ENCODE measurements at places on chromosomes 11 and 22.

GRCh38 chr22:40368016-40368415, 2.4 kb upstream of the SGSM3 start:
- no peak for DNase-seq

DNA sequence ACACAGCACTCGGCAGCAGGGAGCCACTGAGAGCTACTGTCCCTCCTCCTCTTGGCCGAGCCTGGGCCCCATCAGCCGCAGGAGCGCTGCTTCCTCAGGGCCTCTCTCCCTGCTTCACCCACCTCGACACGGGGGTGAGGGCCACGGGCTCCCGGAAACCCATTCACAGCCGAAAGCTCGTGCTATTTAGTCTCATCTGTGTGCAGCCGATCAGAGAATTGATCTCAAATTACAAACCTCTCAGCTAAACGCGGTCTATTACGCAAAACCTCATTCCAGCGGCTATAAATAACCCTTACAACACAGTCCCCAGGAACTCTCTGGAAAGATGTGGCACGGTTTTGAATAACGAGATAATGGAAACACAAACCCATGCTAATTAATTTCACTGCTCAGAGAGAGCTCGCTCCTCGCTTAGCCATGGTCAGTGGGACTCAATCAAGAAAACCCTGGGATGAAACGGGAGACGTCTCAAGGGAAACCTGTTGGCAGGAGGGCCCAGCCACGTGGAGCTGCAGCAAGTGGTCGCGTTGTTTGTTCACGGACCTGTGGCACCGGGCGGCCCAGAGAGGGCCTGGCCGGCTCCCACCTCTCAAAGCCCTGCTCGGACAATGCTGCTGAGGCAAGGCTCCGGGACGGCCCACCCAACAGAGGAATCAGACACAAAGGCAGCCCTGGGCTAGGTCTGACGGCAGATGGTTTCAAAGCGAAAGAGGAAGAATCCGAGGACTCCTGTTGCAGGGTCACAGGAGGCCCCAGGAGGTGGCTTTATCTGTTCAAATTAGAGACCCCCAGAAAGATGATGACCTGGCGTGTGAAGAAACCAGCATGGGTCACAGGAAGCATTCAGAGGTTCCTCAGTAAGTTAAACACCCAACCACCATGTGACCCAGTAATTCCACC, 210.5 kb downstream of the CTTN start:
- no peak for DNase-seq

- DNase-seq = no peak
Measured at GRCh38 chr11:83057721-83058120, 14.0 kb downstream of the RAB30 start.

GRCh38 chr11:107136892-107137291, 118.6 kb upstream of the GUCY1A2 start:
- DNase-seq = no peak

DNA sequence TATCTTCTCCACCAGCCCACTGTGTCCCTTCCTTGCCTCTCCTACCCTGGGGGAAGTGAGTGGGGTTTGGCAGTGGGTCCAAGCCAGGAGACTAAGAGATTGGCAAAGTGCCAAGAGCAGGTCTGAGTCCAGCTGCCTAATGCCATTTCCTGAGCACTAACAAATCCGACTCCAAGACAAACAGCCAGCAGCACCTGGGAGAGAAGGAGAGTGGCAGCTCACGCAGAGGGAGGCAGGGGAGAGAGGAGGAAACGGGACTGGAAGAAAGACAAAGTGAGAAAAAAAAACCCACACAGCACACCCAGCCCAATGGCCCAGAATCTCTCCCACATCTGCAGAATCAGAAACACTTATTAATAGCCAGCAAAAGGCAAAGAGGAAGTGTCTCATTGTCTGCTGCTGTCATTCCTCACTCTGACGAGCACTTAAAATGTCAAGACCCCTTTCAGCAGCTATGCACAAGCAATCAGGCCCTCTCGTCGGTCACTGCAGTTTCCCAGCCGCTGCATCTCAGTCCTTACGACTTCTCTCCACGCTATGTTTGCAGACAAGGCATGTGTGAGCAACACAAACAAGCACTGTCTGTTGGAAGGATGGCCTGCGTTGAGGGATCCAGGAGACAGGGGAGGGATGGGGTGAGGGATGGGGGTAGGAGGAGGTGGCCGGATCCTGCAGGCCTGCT, 558.4 kb upstream of the CADM1 start:
- DNase-seq = no peak

DNA sequence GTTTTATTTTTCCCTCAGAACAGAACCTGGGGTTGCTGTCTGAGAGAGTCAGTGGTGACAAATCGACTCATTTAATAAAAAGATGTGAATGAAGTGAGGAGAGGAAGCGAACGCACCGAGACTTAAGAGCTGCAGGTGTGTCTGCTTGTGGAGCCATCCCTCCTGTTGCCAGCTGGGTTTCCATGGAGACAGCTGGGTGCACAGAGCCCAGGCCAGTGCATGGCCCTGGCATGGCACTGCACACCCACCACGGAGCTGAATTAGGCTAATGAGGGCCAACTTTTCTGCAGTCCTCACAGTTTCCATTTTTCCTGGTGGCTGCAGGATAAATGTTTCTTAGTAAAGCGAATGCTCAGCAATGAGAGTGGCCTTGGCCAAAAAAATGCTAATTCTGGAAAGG, 750.2 kb downstream of the OPCML start:
- no peak for DNase-seq

DNA sequence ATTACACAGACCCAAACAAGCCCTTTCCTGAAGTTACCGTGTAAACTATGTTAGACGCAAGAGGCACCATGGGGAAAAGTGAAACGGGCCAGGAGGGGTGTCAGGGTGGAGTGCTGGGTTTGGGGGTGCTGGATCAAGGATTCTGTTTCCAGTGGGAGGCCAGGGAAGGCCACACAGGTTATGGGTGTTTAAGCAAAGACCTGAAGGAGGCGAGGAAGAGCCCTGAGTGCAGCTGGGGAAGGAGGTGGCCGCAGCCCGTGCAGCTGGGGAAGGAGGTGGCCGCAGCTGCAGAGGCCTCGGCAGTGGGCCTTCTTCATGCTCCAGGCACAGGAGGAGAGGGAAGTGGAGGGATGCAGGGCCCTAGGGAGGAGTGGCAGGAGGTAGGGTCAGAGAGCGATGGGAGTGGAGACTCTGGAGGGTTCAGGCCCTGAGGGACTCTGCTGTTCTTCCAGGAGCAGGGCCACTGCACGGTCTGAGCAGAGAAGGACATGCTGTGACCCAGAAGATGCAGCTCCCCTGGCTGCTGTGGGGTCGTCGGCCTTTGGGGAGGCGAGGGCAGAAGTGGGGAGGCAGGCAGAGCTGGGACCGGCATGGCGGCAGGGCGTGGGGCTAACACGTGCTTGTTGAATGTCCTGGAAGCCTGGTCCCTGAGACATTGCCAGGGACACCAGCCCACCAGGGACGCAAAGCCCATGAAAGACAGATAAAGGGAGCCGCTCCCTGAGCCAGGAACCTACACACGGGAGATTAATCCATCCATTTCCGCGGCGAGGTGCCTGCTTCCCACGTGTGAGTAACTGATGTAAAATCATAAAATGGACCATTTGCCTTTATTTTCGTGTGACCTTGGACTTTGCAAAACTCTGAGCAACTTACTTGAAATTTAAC, 1049.1 kb downstream of the BRD1 start:
- DNase-seq = no peak

DNA sequence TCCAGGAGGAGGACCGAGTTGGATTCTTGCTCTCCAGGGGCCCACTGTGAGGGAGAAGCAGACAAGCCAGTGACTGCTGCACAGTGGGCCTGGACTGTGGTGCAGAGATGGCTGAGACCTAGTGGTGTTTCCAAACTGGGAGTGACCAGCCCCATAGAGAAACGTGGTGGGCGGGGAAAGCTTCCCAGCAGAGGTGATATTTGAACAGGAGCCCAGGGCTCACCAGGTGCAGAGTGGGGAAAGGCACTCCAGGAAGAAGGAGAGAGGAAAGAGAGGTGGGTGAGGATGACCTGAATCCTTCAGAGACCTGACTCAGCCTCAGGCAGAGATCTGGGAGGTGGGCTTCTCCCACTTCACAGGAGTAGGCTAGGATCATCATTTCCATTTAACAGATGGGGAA, 52.1 kb upstream of the RASD2 start:
- no peak for DNase-seq

- DNase-seq = no peak
Measured at GRCh38 chr11:78642979-78643675, 68.5 kb upstream of the NARS2 start.

DNA sequence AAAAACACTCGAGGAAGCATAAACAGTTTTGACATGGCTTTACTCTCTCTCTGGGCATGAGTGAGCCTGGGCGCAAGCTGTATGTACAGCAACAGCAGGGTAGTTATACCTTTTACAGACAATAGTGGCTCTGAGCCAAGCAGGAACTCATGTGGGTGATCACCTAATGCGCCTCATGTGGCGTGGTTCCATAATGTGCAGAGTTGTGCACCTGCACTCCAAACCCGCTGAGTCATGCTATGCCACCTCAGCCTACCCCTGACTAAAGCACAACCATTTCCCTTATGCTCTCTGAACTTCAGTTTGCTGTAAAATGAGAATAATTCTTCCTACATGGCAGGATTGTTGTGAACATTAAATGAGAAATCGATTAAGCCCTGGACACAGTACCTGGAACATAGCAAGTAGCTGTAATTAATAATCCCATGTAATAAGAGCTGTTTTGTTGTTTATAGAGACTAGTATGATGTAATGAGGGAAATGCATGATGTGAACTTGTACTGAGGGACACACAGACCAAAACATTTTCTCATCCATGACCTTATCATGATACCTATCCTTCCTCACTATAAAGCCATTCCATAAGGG, 71.6 kb downstream of the CCDC34 start:
- no peak for DNase-seq

DNA sequence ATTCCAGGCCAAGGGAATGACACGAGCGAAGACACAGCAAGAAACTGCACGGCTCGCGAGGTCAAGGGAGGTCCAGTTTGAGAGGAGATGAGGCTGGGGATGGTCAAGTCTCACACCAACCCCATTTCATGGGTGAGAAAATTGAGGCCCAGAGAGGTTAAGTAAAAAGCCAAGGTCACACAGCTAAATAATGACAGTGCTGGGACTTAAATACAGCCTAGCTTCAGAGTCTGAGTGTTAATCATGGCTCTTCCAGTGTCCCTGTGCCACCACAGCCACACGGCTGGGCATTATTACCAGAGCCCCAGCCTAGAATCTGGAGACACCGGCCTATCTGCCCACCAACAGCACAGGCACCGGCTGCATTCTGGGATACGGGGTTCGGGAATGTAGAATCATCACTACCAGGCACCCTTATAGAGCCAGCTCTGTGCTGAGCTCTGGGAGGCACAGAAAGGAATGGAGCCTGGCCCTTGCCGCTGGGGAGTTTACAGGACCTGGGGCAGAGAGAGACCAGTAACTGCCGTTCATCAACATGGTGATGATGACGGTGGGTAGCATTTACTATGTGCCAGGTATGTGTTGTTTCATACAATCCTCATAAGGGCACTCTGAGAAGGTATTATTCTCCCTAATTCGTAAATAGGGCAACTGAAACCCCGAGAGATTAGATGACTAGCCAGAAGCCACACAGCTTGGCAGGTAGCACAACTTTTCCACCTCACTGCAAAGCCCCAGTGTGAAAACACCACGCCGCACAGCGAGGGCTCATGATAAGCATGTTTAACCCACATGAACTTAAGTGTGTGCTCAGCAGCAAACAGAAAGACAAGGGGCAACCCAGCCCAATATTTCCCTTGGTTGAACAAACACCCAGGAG, 51.8 kb downstream of the CD6 start:
- no peak for DNase-seq

DNA sequence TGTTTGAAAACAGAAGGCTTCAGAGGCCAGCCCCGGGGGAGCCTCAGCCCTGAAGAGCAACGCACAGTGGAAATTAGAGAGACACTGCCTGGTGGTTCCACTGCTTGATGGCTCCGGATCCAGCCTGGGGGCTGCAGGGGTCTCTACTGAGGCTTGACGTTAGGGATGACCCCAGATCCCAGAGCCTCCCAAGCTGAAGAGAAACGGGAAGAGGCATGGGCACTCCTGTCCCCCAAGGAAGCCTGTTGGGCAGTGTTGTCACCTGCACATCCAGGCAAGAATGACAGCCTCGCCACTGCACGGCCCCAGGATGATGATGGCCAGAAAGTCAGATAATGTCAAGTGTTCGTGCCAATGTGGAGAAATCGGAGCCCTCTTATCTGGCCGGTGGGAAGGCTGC, 56.8 kb upstream of the FGF3 start:
- no peak for DNase-seq

GRCh38 chr11:57903441-57904123, 120.1 kb upstream of the OR9Q1 start:
- no peak for DNase-seq

DNA sequence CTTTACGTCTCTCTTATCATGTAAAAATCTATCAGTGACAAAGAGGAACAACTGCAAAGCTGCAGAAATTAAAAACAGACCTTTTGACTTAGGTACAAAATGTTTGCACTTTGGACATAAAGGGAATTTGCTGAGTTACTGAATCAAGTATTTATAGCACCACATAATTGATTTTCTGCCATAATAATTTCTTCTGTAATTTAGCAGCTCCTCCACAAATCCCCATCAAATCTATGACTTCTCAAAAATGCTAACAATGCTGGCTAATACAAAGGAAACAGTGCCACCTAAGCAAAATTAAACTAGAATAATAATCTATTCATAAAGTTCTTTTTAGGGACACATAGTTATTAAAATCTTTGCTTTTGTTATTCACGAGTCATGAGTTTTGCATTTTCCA, 215.1 kb downstream of the SWAP70 start:
- DNase-seq = no peak

- DNase-seq = no peak
Measured at GRCh38 chr11:9151631-9152030, 60.2 kb upstream of the SCUBE2 start.
